CD14-positive monocyte (primary cell): ENCODE measurements at places on chromosomes 13 and 19. TPM values are rescaled to one million over a fixed set of nuclear protein-coding genes. Genes with fewer than 3 reads are reported as not detected.
A peak's percentile ranks its signal among the peaks of the same experiment; 100 is the strongest.

GRCh38 chr19:51653162-51653561 is 6.5 kb upstream of the SIGLEC14 start:
- H3K4me3 ChIP-seq, result no peak overlapping the region
- H3K4me1 ChIP-seq, result peaks cover 59% of the 10 kb centered on the region
- no peaks in the 10 kb centered on the region for H3K36me3 ChIP-seq
- no peak for DNase-seq
- no peak overlapping the region for H3K27ac ChIP-seq

LYPD3 gene
- polyA plus RNA-seq, result 0.48 TPM

CEACAM3 gene
- 11.8 TPM for polyA plus RNA-seq

SLC10A2 gene
- not detected for polyA plus RNA-seq

DNA sequence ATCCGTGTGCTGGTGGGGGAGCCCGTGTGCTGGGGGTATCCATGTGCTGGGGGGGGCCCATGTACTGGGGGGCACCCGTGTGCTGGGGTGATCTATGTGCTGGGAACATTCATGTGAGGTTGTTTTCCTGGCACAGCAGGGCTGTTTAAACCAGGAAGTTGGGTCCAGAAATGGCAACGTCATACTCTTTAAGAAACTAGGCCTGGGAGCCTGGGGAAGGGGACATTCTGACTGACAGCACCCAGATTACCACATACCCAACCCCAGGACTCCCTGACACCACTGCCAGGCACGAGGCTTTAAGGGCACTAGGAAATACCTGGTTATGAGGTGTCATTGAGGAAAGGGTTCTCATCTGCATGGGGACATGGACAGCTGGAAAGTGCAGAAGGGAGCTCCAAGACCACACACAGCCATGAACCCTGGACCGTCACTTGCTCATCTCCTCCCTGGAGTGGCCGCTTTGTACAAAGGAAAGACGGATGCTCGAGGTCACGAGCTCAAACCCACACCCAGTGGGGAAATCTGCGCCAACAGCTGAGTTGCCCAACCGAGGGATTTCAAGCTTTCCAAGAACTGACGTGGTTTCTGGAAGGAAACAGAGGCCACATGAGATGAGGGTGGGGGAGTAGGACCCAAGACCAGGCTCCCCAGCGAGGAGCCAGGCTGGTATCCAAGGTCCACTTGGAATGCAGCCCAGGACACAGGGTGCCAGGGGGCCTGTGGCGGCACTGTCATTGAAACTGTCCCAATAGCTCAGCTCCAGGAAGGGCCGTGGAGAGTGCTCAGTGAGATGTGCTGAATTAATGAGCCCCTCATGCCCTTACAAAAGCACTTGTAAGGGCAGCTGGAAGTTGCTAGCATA is 40.9 kb downstream of the RAB20 start:
- peak overlapping the region; percentile 93 for H3K27ac ChIP-seq
- H3K4me3 ChIP-seq, result no peak overlapping the region
- no peaks in the 10 kb centered on the region for H3K27me3 ChIP-seq
- H3K36me3 ChIP-seq, result peaks cover 15% of the 10 kb centered on the region

NR2F6 gene
- 5.1 and 6.2 TPM in 2 replicates for polyA plus RNA-seq

GRCh38 chr19:14933506-14933905 is 7.8 kb upstream of the OR7C2 start:
- no peaks in the 10 kb centered on the region for H3K36me3 ChIP-seq
- H3K4me1 ChIP-seq, result no peaks in the 10 kb centered on the region
- H3K27ac ChIP-seq, result no peak overlapping the region
- DNase-seq, result no peak

DNA sequence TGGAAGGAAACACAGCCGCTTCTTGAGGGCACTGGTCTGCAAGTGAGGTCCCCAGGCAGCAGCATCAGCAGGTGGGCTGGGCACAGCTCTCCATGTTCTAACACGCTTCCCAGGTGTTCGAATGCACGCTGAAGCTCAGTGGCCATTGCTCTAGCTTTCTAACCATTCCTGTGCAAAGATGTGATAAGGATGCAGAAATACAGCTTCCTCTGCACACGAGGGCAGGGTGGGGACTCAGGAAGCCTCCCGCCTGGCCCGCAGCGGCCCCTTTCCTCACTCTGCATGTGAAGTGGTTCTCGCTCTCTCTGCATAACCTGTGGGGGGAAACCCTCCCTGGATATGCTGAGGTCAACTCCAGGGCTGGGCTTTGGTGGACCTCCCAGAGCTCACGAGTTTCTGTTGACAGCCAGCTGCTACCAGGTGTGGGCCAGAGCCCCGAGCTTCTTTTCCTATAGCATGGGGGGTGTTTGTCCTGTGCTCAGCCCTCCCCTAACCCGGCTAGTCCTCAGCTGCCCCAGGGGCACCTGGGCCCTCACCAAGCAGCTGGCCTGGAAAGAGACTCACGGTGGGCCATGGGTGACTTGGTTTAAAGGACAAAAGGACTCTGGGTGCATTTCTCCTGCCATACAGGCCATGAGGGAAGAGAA is 168.2 kb downstream of the TEX29 start:
- DNase-seq, result no peak
- no peaks in the 10 kb centered on the region for H3K27me3 ChIP-seq
- H3K4me3 ChIP-seq, result no peak overlapping the region
- no peaks in the 10 kb centered on the region for H3K4me1 ChIP-seq
- no peak overlapping the region for H3K27ac ChIP-seq
- no peaks in the 10 kb centered on the region for H3K36me3 ChIP-seq

FARP1 gene
- polyA plus RNA-seq, result 0.16 TPM

GRCh38 chr13:57825066-57825465 is 193.5 kb downstream of the PCDH17 start:
- no peaks in the 10 kb centered on the region for H3K4me1 ChIP-seq
- no peaks in the 10 kb centered on the region for H3K27me3 ChIP-seq
- H3K27ac ChIP-seq, result no peak overlapping the region
- H3K4me3 ChIP-seq, result no peak overlapping the region
- DNase-seq, result no peak

S1PR5 gene
- polyA plus RNA-seq, result 0.05 TPM in 1 of 2 replicates, not detected in the other

LILRA1 gene
- polyA plus RNA-seq, result 88.5 TPM

DNA sequence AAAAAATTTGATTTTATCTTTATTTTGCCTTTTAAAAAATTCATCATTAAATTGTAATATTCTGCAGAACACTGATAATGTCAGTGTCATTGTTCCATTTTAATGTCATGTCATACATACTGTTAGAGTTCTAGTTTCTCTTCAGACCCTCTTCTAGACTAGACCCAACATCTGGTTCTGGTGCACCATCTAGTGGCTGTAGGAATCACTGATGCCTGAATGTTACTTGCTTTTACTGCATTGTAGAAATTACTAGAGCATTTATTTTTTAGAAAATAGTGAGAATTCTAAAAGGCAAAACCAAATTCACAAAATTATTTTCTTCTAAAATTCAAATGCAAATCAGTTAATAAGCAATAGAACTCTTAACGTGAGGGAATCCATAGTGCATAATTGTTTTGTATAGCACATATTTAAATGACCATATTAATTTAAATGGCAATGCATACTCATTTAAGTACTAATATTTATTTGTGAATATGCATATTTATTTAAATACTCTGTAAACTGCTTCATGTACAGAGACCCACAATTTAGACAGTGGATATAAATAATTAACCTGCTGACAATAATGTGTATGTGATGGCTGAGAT is 425.7 kb downstream of the KLF12 start:
- peak; percentile 34 for DNase-seq
- no peak overlapping the region for H3K27ac ChIP-seq
- no peaks in the 10 kb centered on the region for H3K4me1 ChIP-seq
- no peaks in the 10 kb centered on the region for H3K27me3 ChIP-seq
- no peak overlapping the region for H3K4me3 ChIP-seq

DNA sequence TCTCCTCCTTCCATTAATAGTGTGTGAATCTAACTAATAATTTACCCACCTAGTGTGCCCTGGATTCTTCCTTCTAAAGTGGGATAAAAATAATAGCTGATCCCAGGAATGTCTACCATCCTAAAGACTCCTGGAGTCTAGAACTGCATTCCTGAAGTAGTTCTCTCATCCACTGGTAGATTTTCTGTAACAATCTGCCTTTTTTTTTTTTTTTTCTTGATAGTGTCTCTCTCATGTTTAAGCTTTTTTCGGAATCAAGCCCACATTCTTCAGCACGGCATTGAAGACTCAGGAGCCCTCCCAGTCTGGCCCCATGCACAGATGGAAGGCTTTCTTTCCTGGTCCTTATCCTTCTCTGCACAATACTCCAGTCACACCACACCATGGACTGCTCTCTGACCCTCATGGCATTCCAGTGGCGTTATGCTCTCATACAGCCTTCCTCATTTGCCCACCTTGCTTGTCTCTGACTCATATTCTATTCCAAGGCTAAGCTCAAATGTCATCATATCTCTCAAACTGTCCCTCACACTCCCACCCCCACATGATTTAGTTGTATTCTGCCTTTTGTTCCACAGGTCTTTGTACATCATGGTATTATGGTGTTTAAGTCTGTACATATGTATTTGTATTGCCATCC is 68.7 kb upstream of the FRY start:
- DNase-seq, result no peak
- H3K4me3 ChIP-seq, result no peak overlapping the region
- no peaks in the 10 kb centered on the region for H3K36me3 ChIP-seq
- no peak overlapping the region for H3K27ac ChIP-seq
- peaks cover 1% of the 10 kb centered on the region for H3K4me1 ChIP-seq
- no peaks in the 10 kb centered on the region for H3K27me3 ChIP-seq

GRCh38 chr13:104253063-104253680 is 1187.0 kb upstream of the SLC10A2 start:
- H3K4me3 ChIP-seq, result no peak overlapping the region
- H3K36me3 ChIP-seq, result no peaks in the 10 kb centered on the region
- no peak overlapping the region for H3K27ac ChIP-seq
- DNase-seq, result no peak

DNA sequence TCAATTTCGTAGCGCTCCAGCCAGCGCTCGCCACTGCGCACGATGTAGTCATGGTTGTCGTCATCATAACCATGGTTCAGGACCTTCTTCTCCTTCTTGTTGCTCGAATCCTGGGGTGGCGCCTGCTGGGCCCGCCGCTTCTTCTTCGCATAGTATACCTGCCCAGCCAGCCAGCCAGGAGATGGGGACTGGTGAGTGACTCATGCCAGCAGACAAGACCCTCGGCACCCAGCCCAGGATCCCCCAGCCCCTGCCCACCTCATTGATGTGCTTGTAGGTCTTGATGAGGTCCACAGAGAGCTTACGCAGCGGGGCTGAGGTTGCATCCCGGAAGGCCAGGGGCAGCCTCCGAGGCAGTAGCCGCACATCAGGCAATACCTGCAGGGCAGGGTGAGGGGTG is 3.6 kb downstream of the DYRK1B start:
- peaks cover 42% of the 10 kb centered on the region for H3K36me3 ChIP-seq
- no peak for DNase-seq
- H3K27me3 ChIP-seq, result no peaks in the 10 kb centered on the region
- peak overlapping the region; percentile 73 for H3K27ac ChIP-seq
- peaks cover 43% of the 10 kb centered on the region for H3K4me1 ChIP-seq

ETV2 gene
- polyA plus RNA-seq, result 0.82 TPM

PLPP2 gene
- polyA plus RNA-seq, result 0.01 TPM in 1 of 2 replicates, not detected in the other

PRTN3 gene
- not detected for polyA plus RNA-seq

GRCh38 chr19:18286973-18287635 is 5.7 kb upstream of the JUND start:
- no peaks in the 10 kb centered on the region for H3K36me3 ChIP-seq
- peaks cover 35% of the 10 kb centered on the region for H3K4me1 ChIP-seq
- no peak overlapping the region for H3K4me3 ChIP-seq
- DNase-seq, result no peak

DNA sequence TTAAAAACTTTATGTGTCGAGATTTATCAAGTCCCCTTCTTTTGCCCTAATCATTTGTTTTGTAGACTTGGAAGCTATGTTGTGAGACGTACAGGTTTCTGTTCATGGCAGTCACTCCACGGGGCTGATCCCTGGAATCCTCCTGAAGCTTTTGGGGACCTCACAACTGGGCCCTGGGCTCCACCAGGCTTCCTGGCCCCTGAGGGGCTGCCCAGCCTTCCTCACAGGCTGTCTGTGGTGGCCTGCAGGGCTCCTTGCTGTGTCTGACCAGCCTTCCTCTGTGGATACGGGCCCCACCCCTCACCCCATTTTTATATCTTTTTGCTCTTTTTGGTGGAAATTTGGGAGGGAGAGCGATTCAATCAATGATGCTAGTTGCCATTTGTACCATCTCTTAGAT is 38.1 kb downstream of the CHST8 start:
- no peak overlapping the region for H3K4me3 ChIP-seq
- no peak for DNase-seq
- no peaks in the 10 kb centered on the region for H3K4me1 ChIP-seq

GRCh38 chr19:8113017-8113416 is 36.4 kb downstream of the FBN3 start:
- DNase-seq, result no peak
- H3K27me3 ChIP-seq, result no peaks in the 10 kb centered on the region
- no peaks in the 10 kb centered on the region for H3K4me1 ChIP-seq
- H3K27ac ChIP-seq, result no peak overlapping the region
- H3K36me3 ChIP-seq, result no peaks in the 10 kb centered on the region

DNA sequence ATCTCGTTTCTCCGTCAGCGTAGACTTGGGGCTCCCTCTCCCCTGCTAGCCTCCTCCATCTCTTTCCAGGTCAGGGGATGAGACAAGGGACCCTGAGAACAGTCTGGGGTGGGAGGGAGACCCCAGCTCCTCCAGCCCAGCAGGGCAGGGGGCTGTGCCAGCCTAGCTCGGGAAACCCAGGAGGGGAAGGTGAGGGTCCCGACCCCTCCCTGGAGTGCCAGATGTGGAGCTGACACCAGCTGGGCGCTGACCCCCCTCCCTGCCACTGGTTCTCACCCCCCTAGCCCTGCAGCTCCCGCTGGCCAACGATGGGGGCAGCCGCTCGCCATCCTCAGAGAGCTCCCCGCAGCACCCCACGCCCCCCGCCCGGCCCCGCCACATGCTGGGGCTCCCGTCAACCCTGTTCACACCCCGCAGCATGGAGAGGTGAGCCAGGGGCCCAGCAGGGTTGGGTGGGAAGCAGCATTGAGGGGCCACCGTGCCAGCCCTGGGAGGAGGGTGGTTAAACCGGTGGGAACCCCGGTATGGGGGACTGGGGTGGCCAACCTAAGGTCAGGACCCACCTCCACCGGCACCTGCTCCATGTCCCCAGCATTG is 5.1 kb upstream of the TGFBR3L start:
- H3K27me3 ChIP-seq, result peaks cover 2% of the 10 kb centered on the region
- H3K36me3 ChIP-seq, result peaks cover 55% of the 10 kb centered on the region
- no peak overlapping the region for H3K27ac ChIP-seq
- peaks cover 7% of the 10 kb centered on the region for H3K4me1 ChIP-seq
- no peak for DNase-seq

DNA sequence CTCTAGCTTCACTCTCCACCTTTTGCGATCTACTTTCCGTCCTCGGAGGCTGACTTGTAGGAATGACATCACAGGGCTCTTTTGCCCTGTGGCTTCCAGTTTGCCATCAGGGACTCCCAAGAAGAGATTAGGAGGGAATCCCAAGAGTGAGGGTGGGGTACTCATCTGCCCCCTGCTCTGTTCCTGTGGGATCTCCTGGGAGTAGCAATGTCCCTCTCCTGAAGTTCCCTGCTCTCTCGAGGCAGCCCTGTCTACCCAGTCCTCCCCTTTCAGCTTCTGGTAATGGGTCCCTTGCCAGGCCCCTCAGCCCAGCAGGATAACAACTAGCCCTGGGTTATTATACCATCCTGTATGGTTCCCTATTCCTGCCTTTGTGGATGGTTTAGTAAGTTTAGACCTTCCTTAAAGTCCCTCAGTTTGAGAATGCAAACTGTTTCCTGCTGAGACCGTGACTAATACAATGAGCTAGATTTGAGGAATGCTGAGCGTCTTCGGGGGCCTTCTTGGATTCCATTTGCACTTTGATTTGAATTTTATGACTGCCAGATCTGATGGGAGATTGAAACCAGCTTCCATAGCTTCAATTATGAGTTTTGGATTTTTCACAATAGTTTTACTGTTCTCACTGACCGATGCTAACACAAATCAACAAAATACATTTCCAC is 73.7 kb upstream of the IPO5 start:
- H3K36me3 ChIP-seq, result no peaks in the 10 kb centered on the region
- H3K4me1 ChIP-seq, result no peaks in the 10 kb centered on the region
- no peak overlapping the region for H3K4me3 ChIP-seq
- H3K27me3 ChIP-seq, result no peaks in the 10 kb centered on the region
- no peak overlapping the region for H3K27ac ChIP-seq

CRX gene
- polyA plus RNA-seq, result not detected

LIG4 gene
- polyA plus RNA-seq, result 5.2 TPM
